ENCODE measurements at places on chromosomes 5 and 9.

GRCh38 chr5:51060953-51061352 lies 322.3 kb upstream of the ISL1 start:
- no peak for DNase-seq

DNA sequence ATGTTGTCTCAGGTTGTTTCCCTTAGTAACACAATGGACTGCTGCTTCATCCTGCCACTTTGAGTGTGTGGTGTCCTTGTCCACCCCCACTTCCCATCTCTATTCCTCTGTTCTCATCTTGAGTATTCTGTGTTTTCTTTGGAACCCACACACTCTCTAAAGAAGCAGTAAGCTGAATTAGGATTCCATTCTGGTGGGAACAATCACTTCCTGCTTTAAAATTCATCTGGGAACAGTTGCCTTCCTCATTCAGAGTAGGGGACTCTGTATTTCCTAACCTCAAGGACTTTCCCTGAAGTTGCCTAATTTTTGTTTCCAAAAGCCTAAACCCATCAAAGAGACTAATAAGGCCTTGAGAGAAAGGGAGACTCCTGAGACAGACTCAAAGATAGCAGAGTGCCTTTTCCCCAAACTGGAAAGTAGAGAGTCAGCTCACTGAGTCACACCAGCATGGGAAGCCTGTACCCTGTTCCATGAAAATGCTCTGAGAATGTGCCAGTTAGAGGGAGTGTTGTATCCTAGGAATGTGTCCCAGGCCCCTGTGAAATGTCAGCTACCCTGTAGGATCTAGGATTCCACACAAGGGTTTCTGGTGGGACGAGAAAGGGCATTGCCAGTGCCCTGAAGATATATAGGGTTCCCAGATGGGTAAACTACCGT lies 63.6 kb downstream of the CCDC192 start:
- no peak for DNase-seq

DNA sequence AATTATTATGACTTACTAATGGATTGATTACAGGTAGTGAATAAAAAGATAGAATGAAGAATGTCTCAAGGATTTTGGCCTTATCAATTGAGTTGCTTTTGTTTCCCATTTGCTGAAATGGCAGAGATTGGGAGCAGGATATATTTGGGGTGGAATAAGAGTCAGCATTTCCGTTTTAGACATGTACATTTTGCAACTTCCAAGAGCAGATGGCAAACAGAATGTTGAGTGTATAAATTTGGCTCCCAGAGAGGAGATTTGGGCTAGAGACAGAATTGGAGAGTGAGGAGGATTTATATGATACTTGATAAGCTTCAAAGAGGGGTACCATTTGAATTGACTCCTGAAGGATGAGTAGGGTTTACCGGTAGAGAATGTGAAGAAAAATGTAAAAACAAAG lies 437.9 kb upstream of the PAPPA start:
- no peak for DNase-seq

DNA sequence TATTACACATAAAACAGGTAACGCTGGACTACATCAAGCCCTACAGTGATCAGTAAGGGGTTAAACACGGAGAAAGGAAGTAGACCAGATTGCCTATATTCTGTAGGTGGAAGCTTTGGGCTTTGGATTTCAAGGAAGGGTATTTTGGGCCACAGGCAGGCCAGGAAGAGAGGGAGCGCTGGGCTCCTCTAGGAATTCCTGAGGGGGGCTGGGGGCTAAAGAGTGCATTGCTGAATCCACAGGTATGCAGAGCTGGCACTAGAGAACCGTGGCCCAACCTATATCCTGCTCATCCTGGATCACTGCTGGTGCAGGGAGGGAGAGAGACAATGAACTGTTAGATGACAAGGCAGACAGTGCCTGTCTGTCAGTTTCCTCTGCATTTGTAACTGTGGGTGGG lies 367.1 kb downstream of the CSNK1G3 start:
- DNase-seq, result no peak

GRCh38 chr5:174412941-174413340 lies 311.4 kb upstream of the MSX2 start:
- DNase-seq, result no peak

DNA sequence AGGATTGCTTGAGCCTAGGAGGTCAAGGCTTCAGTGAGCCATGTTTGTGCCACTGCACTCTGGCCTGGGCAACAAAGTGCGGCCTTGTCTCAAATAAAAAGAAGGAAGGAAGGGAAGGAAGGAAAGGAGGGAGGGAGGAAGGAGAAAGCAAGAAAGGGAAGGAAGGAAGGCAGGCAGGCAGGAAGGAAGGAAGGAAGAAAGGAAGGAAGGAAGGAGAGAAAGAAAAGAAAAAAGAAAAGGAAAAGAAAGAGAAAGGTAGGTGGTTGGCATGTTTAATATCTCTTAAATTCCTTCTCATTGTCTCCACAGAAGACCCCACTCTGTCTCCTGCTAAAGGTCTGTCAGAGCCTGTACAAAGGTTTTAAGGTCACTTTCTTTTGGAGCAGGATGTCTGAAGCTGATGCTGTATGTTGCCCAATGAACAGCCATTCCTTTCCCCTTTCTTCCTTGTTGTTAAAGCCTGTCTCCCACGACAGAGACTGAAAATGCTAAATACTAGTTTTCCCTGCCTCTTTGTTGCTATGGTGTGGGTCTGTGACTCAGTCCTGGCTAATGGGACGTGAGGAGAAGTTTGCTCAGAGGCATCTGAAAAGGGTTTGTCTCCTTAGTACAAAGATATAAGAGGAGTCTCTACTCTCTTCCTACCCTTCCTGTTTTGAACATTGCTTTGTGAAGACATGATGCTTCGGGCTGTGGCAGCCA lies 213.3 kb downstream of the PCSK1 start:
- DNase-seq, result no peak

DNA sequence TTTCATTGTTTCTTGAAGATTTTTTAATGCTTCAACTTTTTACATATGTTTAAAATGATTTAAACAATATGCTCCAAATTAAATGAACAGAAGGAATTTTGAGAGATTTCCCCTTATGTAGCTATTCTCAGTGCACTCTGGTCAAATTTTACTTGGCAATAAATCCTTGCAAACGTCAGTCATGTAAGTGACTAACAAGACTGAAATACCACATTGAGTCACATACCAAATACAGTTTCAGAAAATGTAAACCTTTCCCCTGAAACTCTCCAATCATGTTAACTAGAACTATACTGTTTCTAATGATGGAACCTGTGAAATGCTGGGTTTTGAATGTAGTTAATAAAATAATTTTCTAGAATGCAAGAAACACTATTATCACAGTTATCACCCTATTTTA lies 29.6 kb downstream of the SAR1B start:
- no peak for DNase-seq
